ENCODE measurements at places on chromosomes 2 and 18.

DNA sequence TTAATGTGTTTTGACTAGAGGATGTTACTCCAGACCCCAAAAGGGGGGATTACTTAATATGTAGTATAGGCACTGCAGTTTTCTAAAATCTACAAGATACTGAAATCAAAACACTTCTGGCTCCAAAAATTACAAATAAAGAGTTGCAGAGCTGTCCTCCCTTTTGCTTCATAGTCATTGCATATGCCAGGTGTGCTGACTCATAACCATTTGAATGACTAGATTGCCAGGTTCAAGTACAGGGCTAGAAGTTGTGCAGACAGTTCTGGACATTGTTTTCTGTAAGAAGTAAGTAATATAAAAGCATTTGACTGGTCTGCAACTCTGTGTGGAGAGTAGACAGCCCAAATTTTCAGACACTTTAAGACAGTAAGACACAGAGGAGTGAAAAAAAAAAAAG, 6.7 kb downstream of the CWC22 start:
- DNase-seq: no peak

DNA sequence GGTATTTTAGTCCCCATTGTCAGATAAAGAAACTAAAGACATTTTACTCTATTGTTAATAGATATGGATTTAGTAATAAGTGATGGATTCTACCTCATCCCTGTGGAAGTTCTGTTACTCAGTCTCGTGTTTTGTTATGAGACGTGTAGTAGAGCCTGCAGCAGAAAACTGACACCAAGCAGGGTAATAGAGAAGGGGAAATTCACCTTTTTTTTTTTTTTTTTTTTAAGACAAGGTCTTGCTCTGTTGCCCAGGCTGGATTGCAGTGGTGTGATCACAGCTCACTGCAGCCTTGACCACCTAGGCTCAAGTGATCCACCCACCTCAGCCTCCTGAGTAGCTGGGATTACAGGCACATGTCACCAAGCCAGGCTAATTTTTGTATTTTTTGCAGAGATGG, 164.5 kb downstream of the CERS6 start:
- no peak for DNase-seq

- no peak for DNase-seq
Measured at GRCh38 chr2:152861349-152861942, 143.0 kb downstream of the ARL6IP6 start.

DNA sequence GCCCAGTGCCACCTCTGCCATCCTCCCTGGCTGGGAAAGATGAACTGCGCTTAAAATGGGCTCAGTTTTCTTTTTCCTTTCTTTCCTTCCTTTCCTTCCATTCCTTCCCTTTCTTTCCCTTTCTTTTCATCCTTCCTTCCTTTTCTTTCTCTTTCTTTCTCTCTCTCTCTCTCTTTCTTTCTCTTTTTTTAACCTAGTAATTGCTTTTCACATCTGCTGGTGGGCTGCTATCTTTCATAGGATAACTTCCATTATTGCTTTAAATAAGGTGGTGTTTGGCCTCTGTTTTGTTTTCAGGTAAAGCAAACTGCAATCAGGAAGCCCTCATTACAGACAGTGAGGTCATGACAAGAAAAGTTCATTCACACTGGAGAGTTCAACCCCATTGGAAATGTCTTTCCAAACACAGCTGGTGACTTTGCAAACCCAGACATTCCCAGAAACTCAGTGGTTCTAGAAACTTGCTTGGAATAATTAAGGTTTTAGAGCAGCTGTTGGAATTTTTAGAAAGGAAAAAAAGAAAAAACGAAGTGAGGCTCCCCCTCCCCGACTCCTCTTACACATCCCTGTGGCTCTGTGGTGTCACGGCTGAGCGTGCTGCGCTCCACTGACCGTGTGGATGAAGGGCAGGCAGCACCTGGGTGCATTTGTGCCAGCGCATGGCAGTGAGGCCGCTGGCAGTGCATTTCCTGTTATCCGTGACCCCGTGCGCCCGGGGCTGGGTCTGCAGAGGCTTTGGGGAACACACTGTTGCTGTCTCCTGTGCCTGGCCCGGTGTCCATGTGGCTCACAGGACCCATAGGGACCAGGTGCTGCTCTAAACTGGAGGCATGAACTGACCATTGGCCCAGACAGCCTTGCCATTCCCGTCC, 76.9 kb downstream of the MBP start:
- no peak for DNase-seq

- DNase-seq: no peak
Measured at GRCh38 chr2:112646102-112646719, 472 bp downstream of the SLC20A1 start.

- DNase-seq: no peak
Measured at GRCh38 chr2:7694076-7694985, 777.1 kb downstream of the RNF144A start.

DNA sequence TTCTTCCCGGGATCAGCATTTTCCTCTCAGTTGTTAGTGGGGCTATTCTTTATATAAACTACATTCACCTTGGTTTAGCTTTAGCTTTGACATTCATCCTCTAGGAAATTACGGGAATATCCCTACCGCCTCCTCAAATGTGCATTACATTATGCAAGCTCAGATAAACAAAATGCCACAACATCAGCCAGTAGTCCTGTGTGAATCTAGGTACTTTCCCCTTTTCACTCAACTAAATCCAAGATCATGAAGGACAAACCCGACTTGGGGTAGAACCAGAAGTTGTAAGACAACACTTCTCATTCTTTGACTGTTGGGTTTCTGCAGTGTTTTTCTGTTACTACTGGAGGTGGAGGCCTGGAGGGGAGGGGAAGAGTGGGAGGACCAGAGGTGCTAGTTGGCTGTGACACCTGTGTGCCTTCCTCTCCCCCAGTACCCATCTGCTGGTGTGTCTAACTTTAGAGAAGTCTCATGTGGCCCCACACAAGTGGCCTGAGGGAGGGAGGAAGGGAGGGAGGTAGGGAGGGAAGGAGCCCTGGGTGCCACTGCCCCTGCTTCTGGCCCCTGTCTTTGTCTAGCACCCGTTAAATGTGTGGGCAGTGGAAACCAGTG, 84.8 kb upstream of the BCL2L11 start:
- no peak for DNase-seq

DNA sequence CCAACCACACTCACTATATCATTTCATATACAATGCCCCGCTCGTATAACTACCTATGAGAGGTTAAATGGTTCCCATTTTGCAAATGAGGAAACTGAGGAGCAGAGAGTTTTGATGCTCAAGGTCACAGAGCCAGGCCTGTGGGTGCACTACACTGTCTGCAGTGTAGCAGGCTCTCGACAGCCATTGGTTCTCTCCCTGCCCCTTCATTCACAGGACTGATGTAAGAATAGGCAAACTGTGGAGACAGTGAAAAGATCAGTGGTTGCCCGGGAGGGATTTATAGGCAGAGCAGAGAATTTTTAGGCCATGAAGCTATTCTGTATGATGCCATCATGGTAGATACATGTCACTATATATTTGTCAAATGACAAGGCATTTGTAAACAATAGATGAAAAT, 39.0 kb upstream of the LBH start:
- DNase-seq: no peak

GRCh38 chr18:36499938-36500337, 202.4 kb downstream of the FHOD3 start:
- DNase-seq: no peak

DNA sequence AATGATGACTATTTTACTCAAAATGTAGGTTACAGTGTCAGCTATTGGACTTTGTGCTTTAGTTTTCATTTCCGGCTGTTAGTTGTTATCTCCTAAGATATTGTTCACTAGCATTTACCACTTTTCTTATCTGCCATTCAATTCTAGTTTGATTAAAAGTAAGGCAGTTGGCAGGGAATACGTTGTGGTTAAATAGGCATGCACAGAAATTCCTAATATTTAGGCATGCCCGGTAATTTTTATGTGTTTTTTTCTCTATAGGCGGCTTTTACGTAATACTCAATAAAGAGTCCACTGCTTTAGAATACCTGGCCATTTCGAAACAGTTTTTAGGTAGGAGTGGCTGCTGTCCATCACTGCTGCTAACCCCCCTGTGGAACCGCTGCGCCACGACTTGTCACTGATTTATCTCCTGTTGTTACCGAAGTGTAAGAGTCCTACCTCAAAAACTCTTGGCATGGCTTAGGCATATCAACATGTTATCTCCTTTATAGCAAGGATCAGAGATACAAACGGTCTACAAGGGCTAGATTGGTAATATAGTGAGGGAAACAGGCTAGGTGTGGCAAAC, 39.5 kb downstream of the BABAM2 start:
- DNase-seq: no peak

DNA sequence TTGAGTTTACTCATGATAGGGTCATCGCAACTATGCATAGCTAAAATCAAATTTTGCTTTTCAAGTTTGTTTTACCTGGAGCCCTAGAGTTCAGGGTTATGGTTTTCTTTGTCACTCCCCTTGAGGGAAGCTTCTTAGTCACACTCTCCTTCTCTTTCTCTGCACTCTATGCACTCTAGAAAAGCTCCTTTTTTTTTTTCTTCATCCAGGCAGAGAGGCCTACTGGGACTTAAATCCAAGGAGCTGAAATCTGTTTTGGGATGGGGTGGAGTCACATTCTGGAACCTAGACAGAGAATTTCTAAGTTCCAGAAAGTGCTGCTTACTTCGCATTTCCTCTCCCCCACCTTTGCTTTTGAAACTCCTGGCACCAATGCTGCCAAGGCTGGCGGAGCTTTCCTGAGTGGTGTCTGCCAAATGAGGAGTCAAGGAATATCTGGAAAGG, 19.1 kb upstream of the IL18R1 start:
- DNase-seq: no peak

- DNase-seq: no peak
Measured at GRCh38 chr2:119429225-119429981, 2.3 kb upstream of the TMEM37 start.

- no peak for DNase-seq
Measured at GRCh38 chr2:2101924-2102323, 229.2 kb downstream of the MYT1L start.

GRCh38 chr2:163723881-163724280, 11.9 kb downstream of the FIGN start:
- no peak for DNase-seq

GRCh38 chr2:51084750-51085149, 52.8 kb upstream of the NRXN1 start:
- DNase-seq: no peak

GRCh38 chr2:40244675-40245074, 207.2 kb downstream of the SLC8A1 start:
- peak; percentile 1 for DNase-seq

DNA sequence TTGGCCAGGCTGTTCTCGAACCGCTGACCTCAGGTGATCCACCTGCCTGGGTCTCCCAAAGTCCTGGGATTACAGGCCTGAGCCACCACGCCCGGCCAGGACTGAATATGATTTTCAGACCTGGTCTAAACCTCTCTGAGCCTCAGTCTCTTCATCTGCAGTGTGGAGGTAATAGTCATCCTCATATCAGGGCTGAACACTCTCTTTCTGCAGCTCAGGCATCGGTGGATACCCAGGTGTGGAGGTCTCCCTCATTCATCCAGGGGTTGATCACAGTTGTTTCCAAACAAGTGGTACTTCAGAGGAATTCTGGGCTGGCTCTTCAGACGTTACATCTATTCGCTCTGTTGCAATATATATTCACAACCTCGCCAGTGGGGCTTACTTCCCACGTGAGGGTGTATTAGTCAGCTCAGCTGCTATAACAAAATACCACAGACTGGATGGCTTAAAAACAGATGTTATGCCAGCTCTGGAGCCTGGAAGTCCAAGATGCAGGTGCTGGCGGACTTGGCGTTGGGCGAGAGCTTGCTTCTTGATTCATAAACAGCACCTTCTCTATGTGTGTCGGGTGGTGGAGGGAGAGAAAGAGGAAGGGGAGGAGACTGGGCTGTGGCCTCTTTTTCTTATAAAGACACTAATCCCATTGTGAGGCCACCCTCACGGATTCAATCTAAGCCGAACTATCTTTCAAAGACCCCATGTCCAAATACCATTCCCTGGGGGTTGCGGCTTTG, 2.9 kb upstream of the MBP start:
- no peak for DNase-seq

DNA sequence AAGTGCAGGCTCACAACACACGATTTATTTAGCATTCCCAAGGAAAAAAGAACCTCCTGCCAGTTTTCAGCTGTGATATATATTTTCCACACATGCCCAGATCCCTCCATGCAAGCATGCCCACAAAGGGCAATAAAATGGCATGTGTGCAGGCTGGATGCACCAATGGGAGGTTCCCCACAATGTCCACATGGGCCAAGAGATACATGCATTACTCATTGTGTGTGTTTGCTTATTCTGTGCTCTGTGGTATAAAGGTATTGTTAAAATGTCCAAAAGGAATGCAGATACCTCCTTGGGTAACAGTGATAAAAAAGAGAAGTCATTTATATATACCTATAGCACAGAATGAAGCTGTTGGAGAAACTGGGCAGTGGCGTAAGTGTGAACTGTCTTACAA, 207.4 kb downstream of the FHOD3 start:
- DNase-seq: no peak

DNA sequence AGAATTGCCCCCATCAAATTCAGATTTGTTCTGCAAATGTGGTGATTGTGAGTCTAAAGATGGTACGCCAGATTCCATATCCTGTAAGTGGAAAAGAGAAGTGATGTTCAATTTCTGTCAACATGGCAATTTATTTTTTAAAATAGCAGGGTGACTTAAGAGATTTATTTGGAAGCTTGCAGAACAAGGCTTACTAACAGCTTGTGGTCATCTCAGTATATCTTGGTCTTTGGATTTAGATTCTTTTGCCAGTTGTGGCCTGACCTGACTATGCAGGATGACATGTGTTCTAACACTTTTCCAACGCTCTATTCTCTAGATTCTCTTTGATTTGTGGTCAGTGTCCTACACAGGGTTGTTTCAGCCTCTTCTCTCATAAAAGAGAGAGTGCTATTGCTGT, 74.4 kb downstream of the MAP3K20 start:
- DNase-seq: no peak

DNA sequence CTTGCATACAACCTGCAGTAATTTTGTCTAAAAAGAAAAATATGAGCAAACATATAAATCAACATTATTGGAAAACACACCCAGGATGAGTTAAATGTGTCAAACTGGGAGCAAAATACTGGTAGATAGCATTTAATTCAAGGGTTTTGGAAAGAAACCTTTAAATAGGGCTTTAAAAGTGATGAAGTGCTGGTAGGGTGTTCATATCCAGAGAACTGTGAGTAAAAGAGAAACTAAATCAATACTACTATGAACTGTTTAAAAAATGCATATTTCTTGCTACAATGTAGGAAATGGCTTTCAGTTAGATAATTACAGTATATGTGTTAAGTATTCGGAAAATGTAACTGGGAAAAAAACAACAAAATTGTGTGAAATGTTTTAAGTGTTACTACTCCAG, 117.8 kb downstream of the ATAD2B start:
- DNase-seq: no peak

DNA sequence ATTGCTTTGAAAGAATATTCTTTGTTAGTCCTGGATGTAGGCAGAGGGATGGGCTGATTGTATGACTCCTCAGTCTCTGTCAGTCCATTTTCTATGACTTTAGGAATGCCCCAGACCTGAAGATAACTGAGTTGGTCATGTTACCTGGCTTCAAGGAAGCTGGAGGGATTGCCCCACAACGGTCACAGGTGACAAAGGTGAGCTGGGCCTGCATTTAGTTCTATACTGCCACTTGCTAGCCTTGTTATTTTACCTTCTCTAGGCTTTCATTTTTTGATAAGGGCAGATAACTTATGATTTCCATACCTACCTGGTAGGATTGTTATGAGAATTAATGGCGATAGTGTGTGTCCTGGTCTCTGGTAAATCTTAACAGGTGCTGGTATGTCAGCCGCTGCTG, 260.1 kb downstream of the PRKCE start:
- DNase-seq: no peak

Measured in activated T-helper 1 cell treated with anti-CD3 and anti-CD28 coated beads, Interleukin-12 subunit alpha, Interleukin-12 subunit beta, Interleukin-2, Interleukin-4 antibody, amounts not matched to agents 30 ng/mL and 10 ng/mL and 1 ng/mL, durations not matched to agents 14 hours and 24 hours and 36 hours (primary cell).